Stimulated activated CD4-positive, alpha-beta T cell treated with anti-CD3 and anti-CD28 coated beads, Interleukin-15, amount 100 ng/mL, for 48 hours (primary cell): ENCODE measurements at places on chromosomes 12 and 14.

DNA sequence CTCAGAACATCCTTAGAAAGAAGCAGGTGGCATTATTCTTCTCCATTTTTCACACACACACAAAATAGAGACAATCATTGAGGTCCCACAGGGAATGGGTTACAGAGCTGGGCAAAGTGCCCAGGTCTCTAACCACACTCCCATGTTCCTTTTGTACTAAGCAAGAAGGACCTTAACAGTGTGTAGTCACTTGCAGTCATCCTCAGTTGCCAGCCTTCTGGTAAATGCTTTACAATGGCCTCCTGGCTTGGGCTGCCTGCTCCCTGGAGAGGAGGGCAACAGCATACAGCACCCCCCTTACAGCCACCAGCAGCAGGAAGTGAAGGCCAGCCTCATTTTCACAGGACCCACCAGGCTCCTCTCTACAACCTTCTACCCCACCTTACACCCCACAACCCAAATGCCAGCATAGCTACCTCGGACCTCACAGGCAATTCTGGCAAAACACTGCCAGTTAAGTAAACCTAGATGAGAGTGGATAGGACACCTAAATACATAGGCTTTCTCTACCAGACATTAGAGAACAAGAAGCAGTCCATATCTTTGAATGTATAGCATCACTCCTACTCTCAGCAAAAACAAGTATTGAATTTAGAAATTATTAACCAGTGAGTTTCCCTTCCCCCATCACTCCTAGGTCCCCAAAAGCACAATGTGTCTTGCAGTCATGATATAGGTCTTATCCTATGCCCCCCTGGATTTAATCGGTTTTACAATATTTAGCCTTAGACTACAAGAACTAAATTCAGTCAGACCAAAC lies 88.1 kb downstream of the PPP2R5E start:
- DNase-seq, result no peak

- DNase-seq, result no peak
These were observed 27.7 kb upstream of the TMED10 start for GRCh38 chr14:75204116-75204515.

DNA sequence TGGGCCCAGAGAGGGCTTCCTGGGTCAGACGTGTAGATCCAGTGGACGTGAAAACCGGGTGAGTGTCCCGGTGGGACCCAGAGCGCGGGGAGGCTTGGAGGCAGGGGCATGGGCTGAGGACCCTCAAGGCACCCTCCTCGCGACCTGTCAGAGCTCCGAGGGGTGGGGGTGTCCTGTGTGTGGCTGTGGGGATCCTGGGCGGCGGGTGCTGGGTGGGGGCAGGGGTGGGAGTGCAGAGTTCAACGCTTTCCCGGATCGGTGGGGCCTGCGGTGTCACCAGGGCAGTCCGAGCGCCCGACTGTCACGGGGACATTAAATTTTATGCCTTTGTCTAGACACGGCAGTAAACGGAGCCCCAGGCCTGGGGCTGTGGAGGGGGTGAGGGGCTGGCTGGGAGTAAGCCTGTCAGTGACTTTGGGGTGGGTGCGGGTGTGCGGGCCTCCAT lies 1.0 kb downstream of the TMEM121 start:
- no peak for DNase-seq

DNA sequence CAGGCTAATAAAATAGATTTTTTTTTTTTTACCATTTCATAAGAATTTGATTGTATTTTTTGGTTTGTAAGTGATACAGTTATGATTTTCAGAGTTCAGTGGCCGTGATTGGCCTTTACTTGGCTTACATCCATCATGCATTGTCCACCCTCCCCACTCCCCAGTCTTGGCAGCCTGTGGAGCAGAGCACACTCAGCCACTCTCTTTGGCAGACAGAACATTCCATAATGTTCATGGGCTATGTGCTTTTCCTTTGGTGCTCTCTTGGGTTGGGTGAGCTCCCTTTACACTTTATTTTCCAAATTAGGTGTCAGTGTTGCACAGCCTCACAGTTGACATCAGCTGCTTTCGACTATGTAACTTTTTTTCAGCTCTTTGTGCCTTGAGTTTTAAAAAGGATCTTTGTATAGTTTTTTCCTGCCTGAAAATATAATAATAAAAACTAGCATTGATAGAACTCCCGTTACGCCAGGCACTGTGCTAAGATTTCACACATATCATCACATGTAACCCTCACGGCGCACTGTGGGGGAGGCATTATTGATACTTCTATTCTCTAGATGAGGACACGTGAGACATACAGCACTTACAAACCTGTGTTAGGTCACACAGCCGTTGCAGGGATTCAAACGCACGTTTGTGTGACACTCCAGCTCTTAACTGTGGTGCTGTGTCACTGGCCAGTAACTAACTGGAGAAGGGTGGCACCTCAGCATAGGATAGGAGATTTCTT lies 21.5 kb downstream of the SUDS3 start:
- DNase-seq, result no peak

DNA sequence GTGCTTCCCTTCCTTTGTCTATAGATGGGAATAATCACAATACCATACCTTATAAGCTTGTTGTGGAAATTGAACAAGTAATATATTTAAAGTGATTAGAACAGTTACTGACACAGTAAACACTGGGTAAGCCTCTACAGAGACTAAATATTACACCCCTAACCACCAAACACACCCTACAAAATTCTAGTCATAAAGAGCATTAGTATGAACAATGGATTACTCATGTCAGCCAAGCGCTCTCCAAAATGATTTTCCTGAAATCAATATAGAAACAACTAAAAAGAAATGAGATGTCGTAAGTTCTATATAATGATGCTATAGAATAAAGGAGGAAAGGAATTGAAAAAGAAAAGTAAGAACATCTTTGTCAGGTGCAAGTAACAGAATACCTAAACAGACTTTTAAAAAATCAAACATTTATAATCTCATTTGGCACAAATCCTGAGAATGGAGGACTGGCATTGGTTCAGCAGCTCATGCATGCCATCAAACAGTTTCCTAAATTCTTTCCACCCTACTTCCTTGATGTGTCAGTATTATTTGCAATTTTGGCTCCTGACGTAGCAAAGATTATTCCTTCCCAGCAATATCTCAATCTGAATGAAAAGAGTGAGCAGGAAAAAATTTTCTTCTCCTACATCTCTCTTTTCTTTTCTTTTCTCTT lies 118.0 kb downstream of the SINHCAF start:
- DNase-seq, result no peak

GRCh38 chr12:56688846-56689109 lies 694 bp upstream of the PTGES3 start:
- DNase-seq, result no peak

- DNase-seq, result no peak
These were observed 1.1 kb upstream of the VCPKMT start for GRCh38 chr14:50117456-50117855.

DNA sequence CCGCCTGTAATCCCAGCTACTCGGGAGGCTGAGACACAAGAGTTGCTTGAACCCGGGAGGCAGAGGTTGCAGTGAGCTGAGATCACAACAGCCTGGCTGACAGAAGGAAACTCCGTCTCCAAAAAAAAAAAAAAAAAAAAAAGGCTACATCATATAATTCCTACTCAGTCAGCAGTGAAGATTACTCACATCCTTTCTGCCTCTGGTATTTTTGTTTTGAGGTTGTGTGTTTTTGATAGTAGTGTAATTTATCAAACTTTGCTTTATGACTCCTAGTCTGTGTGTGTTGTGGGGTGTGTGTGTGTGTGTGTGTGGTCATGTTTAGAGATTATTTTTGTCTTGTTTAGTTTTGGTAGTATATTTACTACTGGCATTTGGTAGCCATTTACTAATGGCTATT lies 29.8 kb upstream of the DLGAP5 start:
- DNase-seq, result no peak

DNA sequence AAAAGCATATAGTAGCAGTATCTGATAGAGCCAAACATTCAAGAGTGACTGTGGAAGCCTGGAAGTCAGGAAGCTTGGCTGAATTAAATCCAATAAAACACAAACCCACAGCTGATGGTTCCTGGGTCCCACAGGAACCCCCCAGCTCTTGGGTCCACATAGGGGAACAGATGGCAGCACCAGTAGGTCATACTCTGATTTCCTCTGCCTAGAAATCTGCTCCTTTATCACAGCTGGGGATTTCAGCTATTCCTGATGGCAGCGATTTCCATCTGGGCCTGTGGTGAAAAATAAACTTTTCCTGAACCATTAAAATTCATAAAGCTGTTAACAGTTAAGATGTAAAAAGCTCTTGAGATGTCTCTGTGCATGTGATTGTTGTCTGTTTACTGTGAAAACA lies 202.0 kb upstream of the FRMD6 start:
- DNase-seq, result no peak

GRCh38 chr12:128830505-128830893 lies 6.7 kb upstream of the SLC15A4 start:
- DNase-seq, result no peak

- no peak for DNase-seq
These were observed 69.0 kb downstream of the AKAP6 start for GRCh38 chr14:32397861-32398640.
